ENCODE measurements at places on chromosomes 7 and 10.

DNA sequence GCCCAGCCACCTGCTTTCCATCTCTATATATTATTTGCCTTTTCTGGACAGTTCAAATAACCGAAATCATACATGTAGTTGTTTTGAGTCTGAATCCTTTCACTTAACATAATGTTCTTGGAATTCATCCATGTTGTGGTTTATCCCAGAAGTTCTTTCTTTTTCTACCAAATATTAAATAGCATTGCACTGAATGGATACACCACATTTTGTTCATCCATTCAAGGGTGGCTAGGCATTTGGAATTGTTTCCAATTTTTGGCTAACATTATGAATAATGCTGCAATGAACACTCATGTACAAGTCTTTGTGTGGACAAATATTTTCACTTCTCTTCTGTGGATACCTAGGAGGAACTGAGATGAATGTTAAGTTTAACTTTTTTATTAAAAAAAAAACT is 18.0 kb downstream of the DNAJC1 start:
- no peak for DNase-seq

DNA sequence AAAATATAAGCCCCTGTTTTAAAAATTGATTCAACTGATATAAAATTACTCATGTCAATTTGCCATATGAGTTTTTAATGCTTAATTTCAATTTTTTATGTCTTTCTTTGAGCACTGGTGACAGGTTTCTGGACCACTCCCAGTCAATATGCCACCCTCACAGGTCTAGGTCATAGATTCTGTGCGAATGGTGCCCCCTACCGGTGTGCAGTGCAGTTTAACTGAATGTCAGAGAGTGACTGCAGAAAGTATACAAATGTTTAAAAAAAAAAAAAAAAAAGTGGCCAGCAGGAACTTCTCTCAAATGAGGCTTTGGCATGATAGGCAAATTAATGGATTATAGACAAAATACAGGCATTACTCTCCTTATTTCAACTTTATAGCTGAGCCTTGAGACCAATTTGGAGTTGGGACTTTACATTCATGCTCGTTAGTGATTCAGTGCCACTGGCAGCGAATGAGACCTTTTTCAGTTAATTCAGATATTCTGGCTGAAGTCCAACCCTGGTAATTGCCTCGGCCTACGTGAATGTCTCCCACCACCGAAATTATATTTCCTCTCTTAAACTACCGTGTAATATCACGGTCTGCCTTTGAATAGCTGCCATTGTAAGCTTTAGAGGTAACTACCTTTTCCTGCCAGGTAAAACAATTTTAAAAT is 427.6 kb downstream of the PHTF2 start:
- peak; percentile 69 for DNase-seq

- DNase-seq: no peak
Observed at GRCh38 chr10:132906106-132906505, 36.3 kb downstream of the CFAP46 start.

- DNase-seq: no peak
Observed at GRCh38 chr10:132434405-132435005, 37.5 kb downstream of the PWWP2B start.

GRCh38 chr10:72176701-72177100 is 39.1 kb upstream of the ANAPC16 start:
- no peak for DNase-seq

GRCh38 chr7:37971491-37971890 is 51.1 kb downstream of the EPDR1 start:
- no peak for DNase-seq

- peak; percentile 25 for DNase-seq
Observed at GRCh38 chr10:22712956-22713852, 1.2 kb downstream of the PIP4K2A start.

DNA sequence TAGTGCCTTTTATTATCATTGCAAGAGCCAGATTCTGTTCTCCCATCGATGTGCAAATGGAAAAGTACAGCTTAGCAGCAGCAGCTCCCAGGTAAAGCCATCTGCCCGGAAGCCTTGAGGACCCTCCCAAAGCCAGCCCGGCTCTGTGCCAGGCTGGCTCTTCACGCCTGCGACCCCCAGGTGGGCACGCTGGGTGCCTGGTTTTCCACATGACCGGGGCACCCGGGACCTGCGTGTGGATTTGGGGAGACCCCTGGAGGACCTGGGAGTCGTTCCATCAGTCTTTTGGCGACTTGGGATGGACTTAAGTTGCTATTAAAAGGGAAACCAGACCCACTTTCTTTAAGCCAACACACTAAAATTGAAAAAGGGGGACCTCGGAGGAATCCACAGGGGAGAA is 196.5 kb downstream of the ZNF438 start:
- no peak for DNase-seq

DNA sequence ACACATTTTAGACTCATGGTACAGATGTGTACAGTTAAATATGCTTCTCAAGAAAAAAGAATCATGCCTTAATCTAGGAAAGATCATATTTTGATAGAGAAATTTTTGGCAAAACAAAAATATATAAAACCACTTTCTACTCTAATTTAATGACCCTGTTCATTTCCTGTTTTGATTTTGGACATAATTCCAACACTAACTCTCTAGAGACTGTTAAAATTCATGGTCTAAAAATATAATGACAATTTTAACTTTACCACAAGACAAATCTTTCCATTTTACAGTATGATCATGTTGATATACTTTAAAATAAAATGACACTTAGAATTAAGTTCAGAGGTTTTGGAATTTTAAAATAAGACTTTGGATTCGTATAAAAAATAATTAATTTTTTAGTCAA is 45.2 kb downstream of the PRKG1 start:
- DNase-seq: no peak

GRCh38 chr10:83724471-83725241 is 414.7 kb upstream of the GHITM start:
- DNase-seq: no peak

- DNase-seq: no peak
Observed at GRCh38 chr10:33087922-33088321, 129.9 kb upstream of the ITGB1 start.

GRCh38 chr7:73549176-73549575 is 8.3 kb downstream of the BCL7B start:
- DNase-seq: no peak

DNA sequence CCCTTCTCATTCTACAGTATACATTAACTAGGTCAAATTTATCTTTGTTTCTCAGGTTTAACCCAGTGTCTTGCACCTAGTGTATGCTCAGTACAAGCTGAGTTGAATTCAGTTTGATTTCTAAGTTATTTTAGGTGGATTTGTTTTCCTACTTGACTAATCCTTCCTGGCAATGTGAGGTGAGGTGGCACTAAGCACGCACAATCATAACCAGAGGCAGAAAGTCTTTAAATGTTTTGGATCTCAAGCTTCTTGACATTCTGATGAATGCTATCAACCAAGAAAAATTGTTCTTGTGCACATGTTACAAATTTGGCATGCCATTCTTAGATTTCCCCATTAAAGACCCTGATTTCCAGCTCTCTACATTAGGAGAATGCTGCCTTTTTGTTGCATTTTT is 3.2 kb downstream of the BZW2 start:
- no peak for DNase-seq

DNA sequence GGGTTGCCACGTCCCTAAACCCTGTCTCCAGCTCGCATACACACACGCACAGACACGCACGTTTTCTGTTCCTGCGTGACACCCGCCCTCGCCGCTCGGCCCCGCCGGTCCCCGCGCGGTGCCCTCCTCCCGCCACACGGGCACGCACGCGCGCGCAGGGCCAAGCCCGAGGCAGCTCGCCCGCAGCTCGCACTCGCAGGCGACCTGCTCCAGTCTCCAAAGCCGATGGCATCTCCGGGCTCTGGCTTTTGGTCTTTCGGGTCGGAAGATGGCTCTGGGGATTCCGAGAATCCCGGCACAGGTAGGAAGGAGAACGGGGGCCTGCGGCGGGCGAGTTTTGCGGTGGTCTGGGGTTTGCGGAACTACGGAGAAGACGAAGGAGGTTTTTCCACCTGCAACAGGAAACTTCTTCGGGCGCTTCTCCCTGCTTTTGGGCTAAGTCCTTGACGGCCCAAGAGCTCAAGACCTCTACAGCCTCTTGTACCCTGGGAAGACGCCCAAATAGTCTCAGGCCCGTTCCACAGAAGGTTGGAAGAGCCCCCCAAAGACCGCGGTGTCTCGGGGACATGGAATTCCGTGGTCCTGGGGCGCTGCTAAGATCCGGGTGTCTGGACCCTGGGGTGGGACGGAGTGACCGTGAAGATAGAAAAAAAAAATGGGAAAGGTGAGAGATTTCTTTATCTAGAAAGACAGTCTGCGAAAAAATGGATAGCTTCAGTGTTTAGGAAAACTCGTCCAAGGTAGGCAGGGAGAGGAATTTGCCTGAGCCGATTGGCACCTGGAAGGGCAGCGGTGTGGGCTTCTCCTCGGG is at the start of gene GAD2:
Gene GAD2 (plus strand): TSS at position 190 of the 811 bp plus-strand sequence. CDS start 36 bp downstream, at position 226.
- no peak for DNase-seq

DNA sequence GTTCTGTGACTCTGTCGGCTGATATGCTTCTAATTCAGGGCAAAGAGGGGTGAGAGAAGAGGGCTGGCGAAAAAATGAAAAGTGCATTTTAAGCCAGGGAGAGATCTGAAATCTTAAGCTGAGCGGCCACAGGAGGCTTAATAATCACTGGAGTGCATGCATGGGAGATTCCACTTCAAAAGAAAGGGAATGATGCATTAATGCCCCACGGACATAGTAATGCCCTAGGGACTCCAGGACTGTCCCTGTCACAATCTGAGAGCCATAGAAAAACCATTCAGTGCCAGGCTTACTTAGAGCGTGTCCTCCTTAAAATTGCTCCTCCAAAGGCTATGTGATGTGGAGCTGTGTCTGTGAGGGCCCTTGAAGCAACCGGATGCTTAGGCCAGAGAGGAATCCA is 75.1 kb downstream of the NHLRC2 start:
- DNase-seq: no peak

DNA sequence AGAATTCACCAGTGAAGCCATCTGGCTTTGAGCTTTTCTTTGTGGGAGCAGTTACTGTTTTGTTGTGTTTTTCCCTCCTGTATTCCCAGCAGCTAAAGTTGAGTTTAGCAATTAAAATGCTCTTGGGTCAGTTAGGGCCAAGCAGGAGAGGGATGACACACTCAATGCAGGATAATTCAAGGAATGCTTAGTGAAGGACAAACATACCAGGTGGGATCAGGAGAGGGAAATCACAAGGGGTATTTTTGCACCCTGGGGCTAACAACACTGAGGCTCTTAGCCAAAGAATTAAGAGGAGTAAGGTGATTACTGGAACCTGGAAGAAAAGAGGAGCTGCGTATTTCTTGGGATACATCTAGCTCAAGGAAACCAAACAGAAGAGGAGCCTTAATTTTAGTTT is 82.4 kb upstream of the KCND2 start:
- no peak for DNase-seq
